ENCODE measurements at places on chromosomes 7 and 10.

DNA sequence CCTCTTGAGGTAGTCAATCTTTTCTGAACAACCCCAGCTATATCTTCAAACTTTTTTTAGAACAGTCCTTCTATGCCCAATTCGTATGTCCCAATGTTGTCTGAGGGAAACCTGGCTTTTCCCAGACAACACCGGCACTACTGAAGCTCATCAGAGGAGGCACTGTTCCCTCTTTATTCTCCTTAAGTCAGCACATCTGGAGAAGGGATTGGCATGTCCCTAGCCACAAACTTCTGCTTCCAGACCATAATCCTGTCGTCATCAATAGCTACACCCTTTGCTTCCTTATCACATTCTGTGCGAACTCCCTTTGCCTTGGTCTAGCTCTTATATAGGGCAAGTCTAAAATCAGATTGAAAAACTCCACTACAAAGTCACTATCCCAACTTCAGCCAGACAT is 22.9 kb downstream of the PON3 start:
- DNase-seq = no peak

- no peak for DNase-seq
Measured at GRCh38 chr7:44057849-44058758, 7.3 kb downstream of the PGAM2 start.

GRCh38 chr7:142482891-142483658 is 225.2 kb upstream of the PRSS58 start:
- peak; percentile 26 for DNase-seq

- no peak for DNase-seq
Measured at GRCh38 chr7:1193593-1194424, 33.8 kb upstream of the ZFAND2A start.

DNA sequence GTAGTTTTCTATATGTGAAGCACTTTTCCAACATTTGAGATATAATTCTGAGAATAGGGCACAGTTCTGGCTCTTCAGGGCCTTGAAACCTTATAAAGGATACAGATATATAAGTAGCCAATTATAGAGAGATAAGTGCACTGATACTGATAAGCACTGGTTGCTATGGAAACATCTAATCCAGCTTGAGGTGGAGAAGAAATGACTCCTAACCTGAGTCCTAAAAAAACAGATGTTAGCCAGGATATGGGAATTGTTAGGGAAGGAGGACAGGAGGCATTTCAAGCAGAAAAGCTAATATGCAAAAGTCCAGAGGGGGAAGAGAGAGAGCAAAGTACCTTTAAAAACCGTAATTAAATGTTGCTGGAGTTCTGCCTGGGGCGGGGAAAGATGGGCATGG is 30.8 kb downstream of the STRIP2 start:
- no peak for DNase-seq

GRCh38 chr10:116742367-116743265 is at the start of gene HSPA12A:
Gene HSPA12A (minus strand): TSS chr10:116742566. CDS start chr10:116742469, 97 bp downstream.
- peak; percentile 39 for DNase-seq

- no peak for DNase-seq
Measured at GRCh38 chr7:21707566-21707965, 164.7 kb downstream of the DNAH11 start.

DNA sequence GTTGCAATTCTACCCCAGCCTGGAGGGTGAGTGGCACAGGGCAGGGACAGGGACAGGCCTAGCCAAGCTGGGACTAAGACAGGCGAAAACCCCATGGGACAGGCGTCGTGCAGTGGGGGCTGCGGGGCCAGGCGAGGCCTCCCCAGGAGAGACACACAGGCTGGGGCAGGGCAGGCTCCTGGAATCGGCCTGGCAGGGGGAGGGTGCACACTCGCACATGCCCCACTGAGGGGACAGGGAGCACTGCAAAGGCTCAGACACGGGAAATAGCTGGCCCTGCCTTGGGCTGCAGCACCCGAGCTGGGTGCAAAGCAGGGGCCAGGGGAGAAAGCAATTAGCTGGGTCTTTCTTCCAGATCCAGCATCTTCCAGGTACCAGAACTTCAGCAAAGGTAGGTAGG is 10.4 kb downstream of the LAT2 start:
- no peak for DNase-seq

GRCh38 chr10:12388671-12389070 is 39.3 kb downstream of the CAMK1D start:
- no peak for DNase-seq

Measured in HFF-Myc (cell line).